ENCODE measurements at places on chromosomes 4 and X. TPM values are rescaled to one million over a fixed set of nuclear protein-coding genes. Genes with fewer than 3 reads are reported as not detected.

The SLC6A8 gene
- 24.3 TPM for total RNA-seq

The HDAC6 gene
- total RNA-seq = 117 TPM

The CLDN2 gene
- total RNA-seq = 0.44 TPM

The PAGE4 gene
- total RNA-seq = not detected

The TEX11 gene
- total RNA-seq = not detected

Data from tibial nerve (tissue), 4 donors.